CD8-positive, alpha-beta memory T cell (primary cell): ENCODE measurements at places on chromosomes 4 and X. TPM values are rescaled to one million over a fixed set of nuclear protein-coding genes. Genes with fewer than 3 reads are reported as not detected.

The KLB gene
- not detected for total RNA-seq

The GYPA gene
- total RNA-seq: not detected

The SMIM43 gene
- 0.47 TPM for total RNA-seq

The RASSF6 gene
- not detected for total RNA-seq

The COL25A1 gene
- total RNA-seq: not detected

The SSX2B gene
- total RNA-seq: not detected

The REELD1 gene
- 0.18 TPM for total RNA-seq

The GPR173 gene
- total RNA-seq: not detected

DNA sequence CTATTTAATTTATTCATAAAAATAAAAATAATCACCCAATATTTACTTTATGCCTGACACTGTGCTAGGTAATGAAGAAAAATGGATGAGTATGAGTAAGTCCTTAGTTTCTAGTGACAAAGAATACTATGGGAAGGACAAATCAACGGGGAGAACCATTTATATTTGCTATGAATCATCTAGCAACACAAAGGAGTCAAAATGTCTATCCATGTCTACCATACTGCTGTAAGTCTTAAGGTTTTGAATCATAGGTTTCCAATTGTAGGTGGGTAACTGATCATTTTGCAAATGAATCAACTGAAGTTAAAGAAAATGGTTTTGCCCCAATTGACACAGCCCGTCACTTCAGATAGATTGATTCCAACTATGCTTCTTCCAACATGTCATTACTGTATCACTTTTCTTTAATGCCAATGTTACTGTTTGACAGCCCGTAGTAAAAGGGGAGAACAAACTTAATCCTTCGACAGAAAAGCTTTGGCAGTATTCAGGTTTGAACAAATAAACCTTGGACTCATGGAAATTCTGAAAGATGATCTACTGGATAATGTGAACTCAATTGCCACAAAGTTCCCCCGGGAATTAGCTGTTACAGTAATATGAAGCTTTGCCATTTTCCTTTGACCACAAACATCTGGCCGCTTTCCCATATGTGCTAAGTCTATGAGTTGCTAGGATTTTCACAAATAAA lies 3.2 kb downstream of the TDO2 start:
- DNase-seq: no peak

GRCh38 chr4:186015212-186015817 lies 53.6 kb upstream of the TLR3 start:
- DNase-seq: no peak

DNA sequence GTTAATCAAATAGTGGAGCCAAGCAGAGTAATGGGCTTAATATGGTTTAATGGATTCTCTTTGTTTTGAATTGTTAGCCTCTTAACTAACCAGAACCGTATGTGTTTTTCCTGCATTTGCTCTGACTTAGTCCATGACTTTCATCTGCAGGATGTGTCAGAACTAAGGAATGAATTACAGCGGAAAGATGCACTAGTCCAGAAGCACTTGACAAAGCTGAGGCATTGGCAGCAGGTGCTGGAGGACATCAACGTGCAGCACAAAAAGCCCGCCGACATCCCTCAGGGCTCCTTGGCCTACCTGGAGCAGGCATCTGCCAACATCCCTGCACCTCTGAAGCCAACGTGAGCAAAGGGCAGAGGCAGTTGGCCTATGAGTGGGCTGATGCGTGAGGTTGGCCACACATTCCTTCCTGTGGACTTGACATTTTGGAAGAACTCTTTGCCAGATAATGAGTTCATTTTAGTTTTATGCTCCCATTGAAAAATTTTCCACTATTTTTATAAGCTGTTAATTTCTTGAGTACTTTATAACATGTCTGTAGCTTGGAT lies 9.1 kb downstream of the MED28 start:
- DNase-seq: no peak

DNA sequence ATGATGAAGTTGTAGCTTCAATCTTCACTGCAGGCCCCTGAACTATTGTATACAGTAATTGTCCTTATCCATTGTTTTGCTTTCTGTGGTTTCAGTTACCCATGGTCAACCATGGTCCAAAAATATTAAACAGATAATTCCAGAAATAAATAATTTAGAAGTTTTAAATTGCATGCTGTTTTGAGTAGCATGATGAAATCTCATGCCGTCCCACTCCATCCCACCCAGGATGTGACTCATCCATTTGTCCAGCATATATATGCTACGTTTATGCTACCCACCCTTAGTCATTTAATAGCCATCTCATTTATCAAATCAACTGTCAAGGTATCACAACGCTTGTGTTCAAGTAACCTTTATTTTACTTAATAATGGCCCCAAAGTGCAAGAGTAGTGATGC lies 34.5 kb downstream of the IQCM start:
- DNase-seq: no peak

GRCh38 chrX:25049357-25049756 lies 33.6 kb upstream of the ARX start:
- no peak for DNase-seq

DNA sequence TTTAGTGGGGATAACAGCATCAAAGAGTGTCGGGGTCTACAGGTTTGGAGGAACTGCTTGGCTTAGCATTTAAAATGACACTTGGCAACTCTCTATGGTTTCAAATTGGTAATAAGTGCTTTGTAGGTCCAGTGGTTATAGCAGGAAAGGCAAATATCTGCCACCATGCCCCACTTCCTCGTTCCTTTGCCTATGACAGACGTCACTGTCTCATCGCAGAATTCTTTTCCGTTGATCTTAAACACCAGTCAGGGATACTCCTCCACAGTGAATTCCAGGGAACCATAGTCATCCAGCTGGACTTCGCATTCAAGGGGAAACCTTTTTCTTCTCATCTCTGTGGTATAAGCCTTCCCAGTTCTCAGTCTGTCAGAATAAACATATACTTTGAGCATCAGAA lies 319.1 kb downstream of the GPAT3 start:
- DNase-seq: no peak

DNA sequence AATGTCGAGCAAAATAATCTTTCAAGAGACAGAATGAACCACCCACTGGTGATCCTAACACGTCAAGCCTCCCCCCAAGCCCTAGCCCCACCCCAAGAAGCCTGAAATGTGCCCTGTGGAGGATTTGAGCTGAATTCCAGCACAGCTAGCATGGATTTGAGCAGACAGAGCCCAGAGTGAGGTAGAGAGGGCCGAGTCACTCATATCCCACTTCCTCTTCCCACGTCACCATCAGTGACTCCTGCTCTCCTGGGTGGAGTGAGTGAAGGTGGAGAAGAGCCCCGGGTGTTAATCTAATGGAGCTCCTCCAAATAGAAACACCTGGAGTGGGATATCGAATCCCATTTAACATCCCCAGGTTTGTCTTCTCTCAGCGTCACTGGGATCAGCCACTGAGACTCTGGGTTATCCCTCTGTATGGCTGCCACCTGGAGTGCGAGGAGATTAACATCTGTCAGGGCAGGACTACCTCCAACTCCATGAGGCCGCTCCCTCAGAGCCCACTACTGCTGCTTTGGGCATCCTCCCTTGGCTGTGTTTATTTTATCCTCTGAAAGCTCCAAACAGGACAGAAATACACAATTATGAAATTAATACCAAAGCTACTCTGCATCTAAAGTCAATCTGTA lies 136.6 kb downstream of the NWD2 start:
- DNase-seq: no peak

DNA sequence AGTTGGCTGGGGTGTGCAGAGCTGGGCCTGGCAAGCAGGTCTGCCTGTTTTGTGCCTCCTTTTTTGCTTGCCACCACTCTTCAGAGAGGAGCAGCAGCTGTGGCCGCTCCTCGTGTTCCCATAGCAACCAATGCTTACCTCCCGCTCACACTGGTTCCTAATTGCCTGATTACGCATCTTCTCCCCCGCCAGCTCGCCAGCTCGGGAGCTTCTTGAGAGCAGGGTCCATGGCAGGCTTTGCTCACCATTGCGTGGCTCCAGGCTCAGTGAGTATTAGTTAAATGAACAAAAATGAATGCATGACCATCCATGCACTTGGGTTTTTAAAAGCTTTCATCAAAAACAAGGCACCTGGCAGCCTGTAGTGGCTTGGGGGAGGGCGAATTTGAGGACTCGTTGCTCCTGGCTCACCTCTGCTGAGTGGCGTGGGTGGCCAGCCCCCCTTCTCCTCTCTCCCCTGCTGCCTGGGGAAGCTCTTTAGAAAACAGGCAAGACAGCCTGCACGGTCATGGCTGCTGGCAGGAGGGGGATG lies 14.2 kb upstream of the PJA1 start:
- no peak for DNase-seq

DNA sequence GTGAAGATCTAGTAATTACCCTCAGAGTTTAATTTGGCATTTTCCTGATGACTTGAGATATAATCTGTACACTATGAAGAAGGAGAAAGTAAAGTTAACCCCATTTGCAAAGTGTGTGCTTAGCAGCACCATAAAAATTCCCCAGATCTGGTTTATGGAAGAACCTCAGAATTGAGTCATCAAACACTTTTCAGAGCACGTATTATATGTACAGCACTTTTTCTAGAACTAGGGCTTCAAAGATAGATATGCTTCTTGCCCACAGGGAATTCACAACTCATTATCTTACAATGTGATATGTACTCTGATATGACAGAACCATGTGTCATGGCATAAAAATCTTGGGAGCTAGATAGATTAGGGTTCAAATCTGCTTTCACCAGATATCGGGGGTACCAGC lies 150.9 kb downstream of the SLC10A7 start:
- no peak for DNase-seq

- no peak for DNase-seq
These were observed 61.7 kb downstream of the CT47B1 start for GRCh38 chrX:120813982-120814381.

DNA sequence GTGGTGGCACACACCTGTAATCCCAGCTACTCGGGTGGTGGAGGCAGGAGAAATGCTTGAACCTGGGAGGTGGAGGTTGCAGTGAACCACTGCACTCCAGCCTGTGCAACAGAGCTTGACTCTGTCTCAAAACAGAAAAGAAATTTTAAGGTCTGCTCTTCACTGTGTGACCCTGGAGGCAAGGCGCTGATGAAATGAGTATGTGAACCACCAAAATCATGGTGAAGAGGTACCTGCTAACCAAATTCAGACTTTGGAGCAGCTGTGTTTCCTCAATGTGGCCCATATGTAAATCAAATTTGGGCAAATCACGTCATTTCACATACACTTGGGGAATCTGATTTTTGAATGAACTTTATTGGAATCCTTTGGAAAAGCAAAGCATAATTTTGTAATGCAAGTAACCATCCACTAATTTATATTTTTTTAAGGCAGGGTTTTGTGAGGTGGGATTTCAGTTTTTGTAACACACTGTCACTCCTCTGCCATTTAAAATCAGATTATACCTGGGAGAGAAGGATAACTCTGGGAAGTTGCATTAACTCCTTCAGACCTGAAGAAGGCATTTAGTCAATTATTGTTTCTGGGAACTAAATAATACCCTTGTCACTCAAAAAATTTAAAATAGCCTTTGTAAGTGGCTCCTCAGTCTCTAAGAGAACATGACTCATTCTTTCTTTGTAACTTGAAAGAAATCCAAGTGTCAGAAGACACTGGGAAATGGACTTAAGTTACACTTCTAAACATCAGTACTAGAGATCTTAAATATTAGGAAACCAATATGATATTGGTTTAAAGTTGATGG lies 24.0 kb downstream of the DOCK11 start:
- no peak for DNase-seq

GRCh38 chr4:121199742-121200561 lies 35.8 kb upstream of the TNIP3 start:
- DNase-seq: no peak

- no peak for DNase-seq
These were observed 18.3 kb upstream of the CXCR3 start for GRCh38 chrX:71636438-71637252.

DNA sequence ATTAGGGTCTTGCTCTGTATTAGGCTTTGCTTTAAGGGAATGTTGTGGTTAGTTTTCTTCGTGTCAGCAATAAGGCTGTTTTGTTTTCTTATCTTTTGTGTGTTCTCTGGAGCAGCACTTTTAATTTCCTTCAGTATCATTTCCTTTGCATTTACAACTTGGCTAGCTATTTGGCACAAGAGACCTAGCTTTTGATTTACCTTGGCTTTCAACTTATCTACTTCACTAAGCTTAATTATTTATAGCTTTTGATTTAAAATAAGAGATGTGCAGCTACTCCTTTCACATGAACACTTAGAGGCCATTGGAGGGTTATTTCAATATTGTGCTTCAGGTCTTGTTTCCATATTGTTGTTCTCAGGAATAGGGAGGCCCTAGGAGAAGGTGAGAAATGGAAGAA lies 68.2 kb downstream of the FAT4 start:
- DNase-seq: no peak

DNA sequence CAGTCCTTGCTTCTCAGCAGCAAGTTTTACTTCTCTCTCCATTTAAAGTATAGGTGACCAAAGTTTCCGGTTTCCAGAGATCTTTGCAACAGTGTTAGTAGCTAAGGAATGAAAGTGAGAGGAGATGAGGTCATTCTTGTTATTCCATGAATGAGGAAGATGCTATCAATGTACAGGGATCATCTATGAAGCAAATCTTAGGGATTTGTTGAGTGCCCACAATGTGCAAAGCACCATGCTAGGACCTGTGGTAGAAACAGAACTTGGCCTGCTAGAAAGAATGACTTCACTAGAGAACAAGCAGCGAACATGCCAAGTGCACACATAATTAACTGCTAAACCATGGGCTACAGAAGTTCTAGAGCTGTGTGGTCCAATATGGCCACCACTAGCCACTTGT lies 112.5 kb downstream of the MID1 start:
- no peak for DNase-seq

GRCh38 chrX:96685210-96686099 lies 813 bp downstream of the DIAPH2 start:
- DNase-seq: peak; percentile 54

DNA sequence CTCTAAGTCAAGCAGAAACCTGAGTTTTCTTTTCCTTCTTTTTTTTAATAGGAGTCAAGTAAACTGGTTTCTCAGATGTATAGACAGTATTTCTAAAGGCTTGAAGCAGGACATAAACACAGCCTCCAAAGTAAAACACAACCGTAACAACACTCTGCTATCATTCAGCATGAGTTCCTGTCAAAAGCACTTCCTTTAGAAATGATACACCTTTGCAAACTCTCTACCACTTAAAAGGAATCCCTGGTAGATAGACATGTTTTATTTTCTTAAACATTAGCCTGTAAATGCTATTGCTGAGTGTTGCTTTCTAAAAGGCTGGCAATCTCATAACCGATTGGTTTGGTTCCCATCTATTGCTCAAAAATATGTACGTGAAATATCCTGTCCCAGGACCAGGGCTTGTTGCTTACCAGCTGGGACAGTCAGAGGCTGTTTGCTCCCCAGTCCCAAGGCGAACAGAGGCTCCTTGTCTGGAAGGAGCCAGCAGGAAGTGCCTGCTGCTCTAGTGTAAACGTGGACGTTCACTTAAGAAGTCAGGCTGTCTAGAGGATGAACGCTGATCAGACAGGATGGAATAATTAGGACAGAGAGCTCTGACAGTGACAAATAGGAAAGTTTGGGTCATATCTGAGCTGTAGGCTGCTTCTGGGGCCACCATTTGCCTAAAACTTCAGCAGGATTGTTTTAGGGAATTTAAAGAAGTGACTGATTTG lies 173.9 kb upstream of the KLF3 start:
- peak; percentile 44 for DNase-seq
